Caki2 (cell line): ENCODE measurements at places on chromosomes 6 and 20. TPM values are rescaled to one million over a fixed set of nuclear protein-coding genes. Genes with fewer than 3 reads are reported as not detected.

GRCh38 chr6:30508890-30509736, 19.8 kb downstream of the HLA-E start:
- DNase-seq = no peak

DNA sequence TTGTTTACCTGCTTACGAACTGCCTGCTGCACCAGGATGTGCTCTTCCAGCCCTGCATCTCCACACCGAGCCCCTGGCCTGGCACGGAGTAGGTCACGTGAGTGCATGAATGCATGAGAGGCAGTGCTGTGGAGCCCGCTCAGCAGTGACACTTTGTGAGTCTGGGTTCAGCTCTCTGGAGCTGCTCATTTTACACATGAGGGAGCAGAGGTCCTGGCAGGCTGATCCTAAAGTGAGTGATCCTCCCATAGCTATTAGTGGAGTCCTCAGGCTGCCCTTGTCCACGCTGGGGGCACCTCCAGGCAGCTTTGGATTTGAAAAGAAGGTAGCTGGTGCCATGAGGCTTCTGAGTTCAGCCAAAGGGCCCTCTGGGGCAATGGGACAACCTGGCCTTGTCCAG, 64.2 kb downstream of the EDN3 start:
- no peak for DNase-seq

GRCh38 chr6:169217972-169218371, 35.7 kb downstream of the THBS2 start:
- no peak for DNase-seq

The ZBTB46 gene
- 9.6 and 10.4 TPM in 2 replicates for total RNA-seq

DNA sequence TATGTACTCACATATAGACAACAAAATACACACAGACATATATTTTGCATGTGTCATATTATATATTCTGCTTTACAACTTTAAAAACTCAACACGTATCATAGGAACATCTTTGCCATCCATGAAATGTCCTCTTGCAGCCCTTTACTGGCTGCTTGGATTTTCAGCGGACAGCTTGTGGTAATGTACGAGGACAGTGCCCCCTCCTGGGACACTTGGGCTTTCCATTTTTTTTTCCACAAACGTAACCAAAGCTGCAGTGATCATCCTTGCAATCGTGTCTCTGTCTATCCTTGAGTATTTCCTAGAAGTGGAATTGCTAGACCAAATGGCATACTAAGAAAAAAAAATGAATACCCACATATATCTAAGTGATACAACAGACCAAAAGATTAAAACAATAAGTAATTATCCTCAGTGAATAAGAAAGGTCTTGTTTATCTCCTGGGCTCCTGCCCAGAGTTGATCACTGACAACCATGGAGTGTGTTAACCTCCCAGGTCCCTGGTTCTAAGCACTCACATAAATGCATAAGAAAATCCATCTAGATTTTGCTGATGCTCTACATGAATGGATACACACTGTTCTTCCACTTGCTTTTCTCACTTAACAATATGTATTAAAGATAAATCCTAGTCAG, 18.1 kb downstream of the BPI start:
- peak; percentile 26 for DNase-seq

- no peak for DNase-seq
These were observed 88.1 kb downstream of the PPP1R14C start for GRCh38 chr6:150230832-150231524.

The MLN gene
- not detected in 2 replicates for total RNA-seq

DNA sequence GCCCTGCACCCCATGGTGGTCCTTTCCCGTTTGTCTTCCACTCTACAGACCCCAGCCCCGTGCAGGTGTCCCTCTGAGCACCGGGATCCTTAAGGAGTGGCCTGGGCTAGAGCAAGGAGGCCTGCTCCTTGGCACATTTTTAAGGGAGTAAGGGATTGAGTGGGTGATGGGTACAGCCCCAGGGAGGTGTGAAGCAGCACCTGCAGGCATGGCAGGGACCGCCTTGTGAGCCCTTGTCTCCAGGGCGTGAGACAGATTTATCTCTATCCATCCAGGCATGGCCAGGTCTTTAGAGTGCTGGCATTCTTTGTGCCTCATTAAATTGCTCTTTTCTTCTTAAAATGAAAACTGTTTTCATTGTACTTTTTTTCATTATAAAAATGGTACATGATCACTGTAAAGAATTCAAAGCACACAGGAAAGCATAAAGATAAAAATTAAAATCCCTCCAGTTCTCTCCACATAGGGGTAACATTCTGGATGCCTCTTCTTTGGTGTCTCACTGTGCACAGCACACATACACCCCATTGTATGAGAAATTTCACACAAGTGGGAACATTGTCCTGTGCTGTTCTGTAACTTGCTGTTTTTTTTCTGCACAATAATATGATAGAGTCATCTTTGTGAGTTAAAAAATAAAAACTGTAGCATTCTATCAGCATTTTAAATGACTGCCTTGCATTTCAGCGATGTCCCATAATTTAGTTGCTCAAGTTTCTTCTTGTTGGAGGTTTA, 31.9 kb upstream of the ZNF831 start:
- DNase-seq = no peak

DNA sequence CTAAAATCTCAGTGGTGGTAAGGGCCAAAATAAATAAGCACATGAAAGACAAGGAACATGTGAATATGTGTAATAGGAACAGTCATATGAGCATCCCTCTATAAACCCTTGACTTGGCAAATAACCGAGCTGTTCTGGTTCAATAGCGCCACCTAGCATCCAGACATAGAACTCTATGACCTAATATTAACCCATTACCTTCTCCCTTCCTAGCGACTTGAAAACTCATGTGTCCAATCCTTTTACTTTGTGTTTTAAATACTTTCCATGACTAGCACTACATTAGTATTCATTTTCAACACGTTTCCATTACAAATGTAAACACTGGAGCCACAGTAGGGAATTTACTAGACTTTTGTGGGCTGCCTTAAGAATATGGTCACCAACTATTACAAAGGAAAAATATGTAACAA, 279.7 kb downstream of the UST start:
- DNase-seq = peak; percentile 27

GRCh38 chr6:159031846-159032245, 12.9 kb downstream of the TAGAP start:
- no peak for DNase-seq
